ENCODE measurements at places on chromosomes 13 and 19.
A peak's percentile ranks its signal among the peaks of the same experiment; 100 is the strongest.

DNA sequence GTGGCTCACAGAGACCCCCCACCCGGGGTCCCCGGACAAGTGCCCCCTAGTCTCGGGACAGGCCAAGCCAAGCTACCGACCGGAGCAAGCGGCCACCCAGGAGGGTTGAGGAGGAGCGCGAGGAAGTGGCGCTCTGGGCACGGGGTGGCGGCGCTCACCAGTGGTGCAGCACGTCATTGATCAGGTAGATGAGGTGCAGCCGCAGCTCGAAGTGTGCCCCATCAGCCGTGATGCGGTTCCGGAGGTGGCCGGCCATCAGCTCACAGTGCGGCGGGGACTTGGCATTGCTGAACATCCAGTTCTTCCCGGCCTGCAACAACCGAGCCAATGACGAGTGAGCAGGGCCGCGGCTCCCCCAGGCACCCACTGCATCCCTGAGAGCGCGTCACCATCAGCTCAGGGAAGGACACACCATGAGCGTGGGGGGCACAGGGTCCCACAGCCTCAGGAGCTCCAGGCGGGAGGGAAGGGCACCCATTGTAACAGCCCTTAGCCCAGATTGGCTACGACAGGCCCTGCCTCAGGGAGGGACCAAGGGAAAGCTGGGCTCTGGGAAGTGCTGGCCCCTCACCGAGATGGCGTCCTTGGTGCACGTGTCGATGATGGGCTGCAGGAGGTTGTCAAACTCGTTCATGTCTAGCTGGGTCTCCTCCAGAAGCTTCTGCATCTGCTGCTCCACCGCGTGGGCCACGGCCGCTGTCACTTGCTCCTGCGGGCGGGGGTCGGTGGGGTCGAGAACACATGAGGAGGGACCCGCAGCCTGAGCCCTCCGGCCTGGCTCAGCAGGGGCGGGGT, 9.6 kb downstream of the CHERP start:
- DNase-seq = no peak

DNA sequence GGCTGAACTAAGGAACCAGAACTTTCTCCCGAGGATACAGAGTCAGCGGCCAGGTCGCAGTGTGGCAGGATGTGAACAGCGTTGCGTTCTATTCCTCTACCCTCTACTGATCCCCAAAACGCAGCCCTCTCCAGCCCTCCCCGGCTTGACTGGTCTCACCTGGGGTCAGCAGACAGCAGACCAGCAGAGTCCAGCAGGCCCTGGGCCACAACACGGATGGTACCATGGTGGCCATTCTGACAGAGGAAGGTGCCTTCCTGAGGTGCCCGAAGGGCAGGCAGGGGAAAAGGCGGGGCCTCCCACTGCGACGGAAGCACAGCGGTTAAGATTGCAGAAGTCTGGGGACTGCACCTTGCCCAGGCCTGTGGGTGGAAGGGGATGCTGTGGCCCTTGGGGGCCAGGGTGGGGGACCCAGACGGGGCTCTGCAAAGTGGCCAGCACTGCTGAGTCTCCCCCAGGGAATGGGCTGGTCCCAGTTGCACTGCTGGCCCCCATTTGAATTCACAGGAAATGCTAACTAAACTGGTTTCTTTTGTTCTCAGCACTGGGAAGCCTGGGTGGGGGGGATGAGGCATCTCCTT, at the start of gene ICAM3:
ICAM3 (minus strand) TSS at position 245 of the 581 bp plus-strand sequence; CDS start at position 235, 10 bp downstream.
- no peak for DNase-seq

- DNase-seq = no peak
Measured at GRCh38 chr13:42064259-42064658, 15.8 kb downstream of the DGKH start.

- DNase-seq = no peak
Measured at GRCh38 chr19:53158119-53158656, 665 bp downstream of the ZNF347 start.

GRCh38 chr13:100984085-100984705, 309.6 kb upstream of the TMTC4 start:
- no peak for DNase-seq

DNA sequence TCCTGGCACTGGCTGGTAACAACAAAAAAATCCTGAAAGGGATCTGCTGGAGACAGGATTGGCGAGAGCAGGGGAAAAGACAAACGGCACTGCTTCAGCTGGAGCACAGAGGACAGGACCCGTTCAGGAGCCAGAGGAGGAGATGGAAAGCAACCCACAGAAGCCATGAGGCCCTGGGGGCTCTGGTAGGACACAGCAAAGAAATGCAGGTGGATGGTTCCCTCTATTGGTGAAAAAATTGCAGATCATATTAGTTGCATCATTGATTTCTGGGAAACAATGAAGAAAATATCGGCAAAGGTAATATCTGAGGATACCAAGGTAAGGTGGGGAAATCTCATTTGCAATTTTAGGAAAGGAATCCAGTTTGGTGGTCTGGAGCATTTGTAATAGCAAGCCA, 25.7 kb upstream of the TPP2 start:
- no peak for DNase-seq

- no peak for DNase-seq
Measured at GRCh38 chr19:49924004-49924880, 4.8 kb upstream of the ATF5 start.

DNA sequence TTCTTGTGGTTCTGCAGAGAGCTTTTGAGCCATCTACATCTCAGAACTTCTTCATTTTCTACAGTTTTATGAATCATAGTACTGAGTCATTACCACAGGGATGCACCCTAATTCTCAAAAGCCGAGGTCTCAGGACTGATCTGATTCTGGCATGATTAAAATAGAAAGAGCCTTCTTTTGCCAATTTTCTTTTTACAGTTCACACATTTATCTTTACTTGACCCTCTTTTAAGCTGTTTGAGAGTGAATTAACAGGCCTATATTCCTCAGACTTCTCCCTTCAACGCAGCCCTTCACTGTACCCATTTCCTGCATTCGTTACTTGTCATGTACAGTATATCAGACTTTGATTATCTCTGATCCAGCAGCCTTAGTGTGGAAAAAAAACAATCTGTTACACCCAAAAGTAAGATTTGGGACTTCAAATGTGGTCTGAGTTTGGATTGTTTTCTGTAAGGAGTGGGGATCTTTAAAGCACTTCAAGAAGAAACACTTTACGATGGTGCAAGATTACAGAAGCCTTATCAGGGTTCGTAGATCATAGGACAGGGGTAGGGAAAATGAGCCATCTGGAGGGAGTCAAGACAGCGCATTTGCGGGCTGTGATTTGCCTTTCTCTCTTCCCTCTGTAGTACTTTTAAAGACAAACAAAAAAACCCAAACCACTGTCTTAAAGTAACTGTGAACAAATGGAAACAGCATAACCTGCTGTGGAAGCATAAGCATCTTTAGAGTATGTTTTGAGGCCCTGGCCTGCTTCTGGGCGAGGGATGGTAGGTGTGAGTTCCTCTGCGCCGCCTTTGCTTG, 15.3 kb upstream of the GPR183 start:
- DNase-seq = no peak

DNA sequence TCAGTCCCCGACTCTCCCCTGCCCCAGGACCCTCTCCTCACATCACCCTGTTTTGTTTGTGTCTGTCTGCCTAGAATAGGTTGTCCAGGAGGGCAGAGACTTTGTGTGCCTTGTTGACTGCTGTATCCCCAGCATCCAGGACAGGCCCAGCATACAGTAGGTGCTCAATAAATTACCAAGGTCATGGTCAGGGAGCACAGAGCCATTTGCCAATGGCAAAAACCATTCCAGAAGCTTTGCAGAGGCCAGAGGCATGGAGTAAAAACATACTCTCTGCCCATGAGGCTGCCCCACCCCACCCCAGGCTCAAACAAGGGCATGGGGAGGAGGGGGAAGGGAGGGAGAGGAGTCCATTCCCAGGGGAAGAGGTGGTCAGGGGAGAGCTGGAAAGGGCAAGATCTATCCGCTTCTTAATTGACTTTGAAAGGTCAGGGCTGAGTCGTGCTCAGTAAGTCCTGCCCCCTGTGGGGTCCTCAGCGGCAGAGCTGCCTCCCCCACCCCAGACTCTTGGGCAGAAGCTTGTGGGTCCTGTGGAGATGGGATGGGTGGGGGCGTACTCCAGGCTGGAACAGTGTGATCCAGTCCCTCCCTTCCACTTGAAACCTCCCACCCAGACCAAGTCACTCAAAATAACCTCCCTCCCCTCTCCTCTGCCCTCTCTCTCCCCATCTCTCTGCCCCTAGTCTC, 4.4 kb downstream of the GPR4 start:
- DNase-seq = no peak

DNA sequence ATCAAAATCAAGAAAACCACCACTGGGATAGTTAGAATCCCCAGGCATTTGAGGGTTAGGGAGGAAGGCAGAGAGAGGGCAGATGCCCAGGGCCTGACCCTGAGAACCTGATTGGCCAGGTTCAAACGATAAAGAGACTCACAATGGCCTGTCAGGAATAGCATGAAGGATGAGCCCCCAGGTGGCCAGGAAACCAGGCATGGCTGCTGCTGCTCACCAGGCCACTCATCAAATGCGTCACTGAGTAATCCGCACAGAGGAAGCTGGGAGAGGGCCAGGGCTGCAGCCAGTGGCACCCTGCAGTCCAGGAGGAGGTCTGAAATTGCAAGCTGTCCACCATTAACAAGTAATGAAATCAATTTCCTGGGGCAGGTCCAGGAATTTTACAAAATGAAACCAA, 111.3 kb downstream of the KATNAL1 start:
- DNase-seq = no peak

DNA sequence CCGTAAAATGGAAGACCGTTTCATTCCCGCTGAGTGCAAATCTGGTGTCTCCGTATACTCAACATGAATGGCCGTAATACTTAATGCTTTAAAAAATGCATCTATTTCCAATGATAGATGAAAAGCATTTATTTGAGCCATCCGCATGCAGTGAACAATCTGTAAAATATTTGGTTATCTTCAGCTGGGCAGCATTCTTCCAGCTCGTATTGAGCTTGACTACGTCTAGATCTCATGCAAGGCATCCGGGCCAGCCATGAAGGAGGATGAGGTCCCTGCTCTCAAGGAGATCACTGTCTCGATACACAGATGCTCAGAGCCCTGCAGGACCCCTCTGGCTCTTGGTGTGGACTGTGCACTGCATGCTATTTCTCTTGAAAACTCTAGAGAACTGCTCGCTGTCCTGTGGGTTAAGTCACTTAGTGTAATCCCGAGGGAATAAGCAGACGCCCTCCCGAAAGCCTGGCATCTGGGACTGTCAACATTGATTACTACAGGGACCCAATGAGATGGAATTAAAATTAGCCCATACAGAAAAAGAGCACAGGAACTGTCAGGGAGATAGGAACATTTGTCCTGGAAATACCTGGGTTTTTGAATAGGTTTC, 112.4 kb upstream of the RNF113B start:
- no peak for DNase-seq

- no peak for DNase-seq
Measured at GRCh38 chr13:27028683-27029480, 142.7 kb downstream of the USP12 start.

DNA sequence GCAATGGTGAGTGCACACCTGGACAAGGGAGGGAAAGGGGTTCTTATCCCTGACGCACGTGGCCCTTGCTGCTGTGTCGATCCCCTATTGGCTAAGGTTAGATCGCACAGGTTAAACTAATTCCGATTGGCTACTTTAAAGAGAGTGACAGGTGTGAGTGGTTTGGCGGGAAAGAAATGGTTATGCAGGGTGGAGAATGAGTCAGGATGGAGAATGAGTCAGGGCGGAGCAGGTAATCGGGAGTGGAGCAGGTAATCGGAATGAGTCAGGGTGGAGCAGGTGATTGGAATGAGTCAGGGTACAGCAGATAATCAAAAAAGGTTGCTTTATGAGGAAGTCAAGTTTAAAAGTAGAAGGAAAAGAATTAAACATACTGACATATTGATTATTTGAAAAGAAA, 24.4 kb upstream of the SIAH3 start:
- no peak for DNase-seq

DNA sequence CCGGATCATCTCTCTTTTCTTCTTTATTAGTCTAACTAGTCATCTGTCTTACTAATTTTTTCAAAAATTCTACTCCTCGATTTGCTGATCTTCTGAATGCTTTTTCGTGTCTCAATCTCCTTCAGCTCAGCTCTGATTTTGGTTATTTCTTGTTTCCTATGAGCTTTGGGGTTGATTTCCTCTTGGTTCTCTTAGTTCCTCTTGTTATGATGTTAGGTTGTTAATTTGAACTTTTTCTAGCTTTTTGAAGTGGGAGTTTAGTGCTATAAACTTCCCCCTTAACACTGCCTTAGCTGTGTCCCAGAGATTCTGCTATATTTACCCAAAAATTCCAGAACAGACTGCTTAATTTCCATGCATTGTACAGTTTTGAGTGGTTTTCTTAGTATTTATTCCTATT, 3.4 kb downstream of the FCAR start:
- no peak for DNase-seq

GRCh38 chr13:41409611-41410010, 47.7 kb upstream of the RGCC start:
- no peak for DNase-seq

DNA sequence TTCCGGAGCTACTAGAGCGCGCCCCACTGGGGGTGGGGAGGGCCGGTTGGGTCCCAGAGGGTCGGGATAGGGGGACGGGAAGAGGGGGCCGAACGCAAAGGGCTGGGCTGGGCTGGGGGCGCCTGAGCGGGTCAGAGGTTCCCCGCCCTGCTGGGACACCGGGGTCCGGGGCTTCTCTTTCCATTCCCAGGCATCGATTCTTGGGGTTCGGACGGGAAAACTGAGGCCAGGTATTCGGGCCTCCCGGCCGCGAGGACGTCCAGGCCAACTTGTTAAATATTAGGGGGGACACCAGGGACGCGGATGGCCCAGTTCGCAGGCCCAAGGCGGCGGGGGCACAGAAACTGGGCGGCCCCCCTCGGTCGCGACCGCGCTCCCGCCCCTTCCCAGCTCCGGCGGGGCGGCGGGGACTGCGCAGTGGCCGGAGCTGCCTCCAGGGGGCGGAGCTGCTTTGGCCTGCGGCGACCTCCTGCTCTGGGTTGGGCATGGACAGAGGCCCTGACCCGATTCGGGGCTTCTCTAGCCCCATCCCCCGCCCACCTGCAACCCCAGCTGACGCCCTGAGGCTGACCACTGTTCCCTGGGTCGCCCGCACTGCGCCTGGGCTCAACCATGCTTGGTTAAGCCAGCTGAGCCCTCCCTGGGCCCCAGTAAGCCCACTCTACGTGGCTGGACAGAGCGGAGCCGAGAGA, 1.2 kb upstream of the KLF16 start:
- DNase-seq = no peak

DNA sequence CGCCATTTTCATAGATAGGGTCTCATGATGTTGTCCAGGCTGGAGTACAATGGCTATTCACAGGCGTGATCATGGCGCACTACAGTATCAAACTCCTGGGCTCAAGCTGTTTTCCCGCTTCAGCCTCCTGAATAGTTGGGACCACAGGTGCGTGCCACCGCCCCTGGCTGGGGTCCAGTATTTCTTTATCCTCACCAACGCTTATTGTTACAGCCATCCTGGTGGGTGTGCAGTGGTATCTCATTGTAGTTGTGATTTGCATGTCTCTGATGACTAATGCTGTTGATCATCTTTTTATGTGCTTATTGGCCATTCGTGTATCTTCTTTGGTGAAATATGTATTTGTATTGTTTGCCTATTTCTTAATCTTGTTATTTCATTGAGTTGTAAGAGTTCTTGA, 49.0 kb downstream of the SIPA1L3 start:
- peak; percentile 89 for DNase-seq

- DNase-seq = no peak
Measured at GRCh38 chr19:58352760-58353671, at the start of gene A1BG. Gene A1BG, minus strand, starts transcription at chr19:58353492. Its CDS starts 55 bp downstream, at chr19:58353437.
